GM06990 (cell line): ENCODE measurements at places on chromosomes 4 and X.
A peak's percentile ranks its signal among the peaks of the same experiment; 100 is the strongest.

- DNase-seq = no peak
These were observed 46.5 kb downstream of the TMA16 start for GRCh38 chr4:163540977-163541376.

DNA sequence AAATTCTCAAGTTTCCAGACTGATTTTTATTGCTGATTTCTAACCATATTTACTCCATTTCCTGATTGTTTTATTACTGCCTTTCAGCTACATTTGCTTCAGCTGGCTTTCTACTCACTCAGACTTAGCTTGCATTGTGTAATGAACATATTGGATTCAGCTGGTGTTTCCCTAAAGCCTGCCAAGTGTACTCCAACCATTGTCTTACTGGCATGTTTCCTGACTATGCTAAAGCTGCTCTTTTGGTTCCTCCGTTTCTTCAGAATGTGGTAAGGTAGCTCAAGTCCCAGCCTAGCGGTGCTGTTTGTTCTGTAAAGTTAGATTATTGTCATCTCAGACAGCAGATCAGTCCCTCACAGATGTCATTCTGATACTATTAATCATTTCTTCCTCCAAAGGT, 53.1 kb upstream of the GLRA2 start:
- DNase-seq = no peak

DNA sequence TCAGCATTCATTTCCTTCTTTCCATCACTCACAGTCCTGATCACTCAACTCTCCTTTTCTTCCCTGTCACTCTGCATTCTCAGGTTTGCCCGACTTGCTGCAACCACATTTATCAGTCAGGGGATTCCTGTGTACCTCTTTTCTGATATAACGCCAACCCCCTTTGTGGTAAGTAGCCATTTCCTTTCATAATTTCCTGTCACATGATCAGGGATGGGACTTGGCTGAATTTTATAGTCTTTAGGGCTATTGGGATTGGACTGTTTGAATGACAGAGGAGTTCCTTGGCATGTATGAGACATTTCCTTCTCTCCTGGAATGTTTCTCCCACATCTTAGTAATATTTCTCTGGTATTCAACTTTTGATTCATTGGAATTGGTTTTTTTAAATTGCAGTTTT, 11.0 kb downstream of the PGM2 start:
- no peak for DNase-seq

DNA sequence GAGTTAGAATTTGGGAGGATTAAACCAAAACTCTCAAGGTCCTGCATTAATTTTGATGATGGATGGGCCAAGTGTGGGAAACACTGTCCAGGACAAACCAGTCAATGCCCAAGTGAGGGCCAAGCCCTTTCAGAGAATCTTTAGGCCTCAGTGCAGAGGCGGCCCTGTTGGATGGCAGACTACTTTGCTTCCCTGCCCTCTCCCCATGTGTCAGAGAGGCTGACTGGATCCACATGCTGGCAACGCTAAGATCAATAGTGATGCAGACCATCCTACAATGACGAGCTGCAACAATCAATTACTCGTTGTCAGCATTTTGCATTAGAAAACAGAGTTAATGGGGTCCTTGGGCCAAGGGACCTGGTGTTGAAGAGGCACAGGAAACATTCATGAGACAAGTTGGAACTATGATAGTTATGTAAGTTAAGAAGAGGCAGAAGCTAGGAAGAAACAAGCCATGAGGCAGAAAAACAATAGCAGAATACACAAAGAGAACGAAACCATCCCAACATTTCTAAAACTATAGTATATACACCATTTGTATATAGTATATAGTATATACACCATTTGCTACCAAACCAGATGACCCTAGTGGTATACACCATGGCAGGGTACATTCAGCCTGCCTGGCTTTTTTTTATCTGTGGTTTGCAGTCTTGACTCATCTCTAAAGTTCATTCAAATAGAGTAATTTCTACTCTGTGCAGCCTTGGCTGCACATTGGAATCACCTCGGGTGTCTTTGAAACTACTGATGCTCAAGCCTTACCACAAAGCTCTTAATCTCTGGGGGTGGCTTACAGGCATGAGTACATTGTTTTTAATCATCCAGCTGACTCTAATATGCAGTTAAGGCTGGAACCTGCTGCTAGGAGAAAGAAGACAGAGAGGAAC, 147.7 kb upstream of the GYPA start:
- DNase-seq = peak; percentile 58
